ENCODE measurements at places on chromosomes 6 and 20.

GRCh38 chr6:135871296-135871695, 19.8 kb downstream of the PDE7B start:
- DNase-seq = no peak

GRCh38 chr6:144075875-144076274, 19.5 kb downstream of the SF3B5 start:
- DNase-seq = peak; percentile 31

GRCh38 chr6:109308018-109308492, 74.2 kb downstream of the CD164 start:
- DNase-seq = peak; percentile 43

GRCh38 chr20:23623666-23624323, 14.0 kb downstream of the CST3 start:
- DNase-seq = no peak

GRCh38 chr6:131966443-131966842, 15.3 kb upstream of the CCN2 start:
- no peak for DNase-seq

DNA sequence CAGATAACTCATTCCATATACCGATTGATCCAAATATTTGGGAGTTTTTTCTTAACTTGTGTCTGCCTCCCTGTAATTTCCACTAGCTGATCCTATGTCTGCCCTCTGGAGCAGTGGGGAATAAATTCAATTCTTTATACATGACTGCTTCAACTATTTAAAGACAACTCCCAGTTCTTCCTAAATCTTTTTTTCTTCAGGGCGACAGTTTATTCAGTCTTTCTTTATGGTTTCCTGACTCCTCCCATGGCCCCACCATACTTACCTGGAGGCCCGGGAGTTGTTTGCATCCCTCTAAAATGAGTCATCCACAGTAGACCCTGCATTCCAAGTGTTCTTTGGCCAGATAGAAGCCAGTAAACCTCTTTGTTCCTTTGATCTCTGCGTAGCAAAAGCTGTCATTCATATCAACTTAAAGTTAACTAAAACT, 73.6 kb downstream of the LCA5 start:
- no peak for DNase-seq

- no peak for DNase-seq
Observed at GRCh38 chr20:31836853-31837608, 8.4 kb downstream of the FOXS1 start.

- DNase-seq = no peak
Observed at GRCh38 chr6:112526594-112526993, 179.5 kb downstream of the RFPL4B start.

DNA sequence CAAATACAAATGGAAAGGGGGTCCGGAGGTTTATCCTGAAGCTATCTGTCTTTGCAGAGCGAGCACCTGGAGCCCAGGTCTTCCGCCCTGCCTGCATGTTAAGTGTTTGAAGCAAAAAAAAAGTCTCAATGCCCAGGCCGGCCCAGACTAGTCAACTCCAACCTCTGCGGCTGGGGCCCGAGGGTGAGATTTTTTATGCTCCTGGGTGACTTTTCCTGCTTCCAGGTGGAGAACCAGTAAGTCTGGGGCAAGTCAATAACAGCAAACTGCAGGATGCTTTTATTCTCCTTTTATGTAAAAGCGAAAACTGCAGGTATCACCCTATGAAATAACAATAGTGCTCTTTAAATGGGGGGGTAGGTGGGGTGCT, 2.0 kb upstream of the ZBP1 start:
- no peak for DNase-seq

DNA sequence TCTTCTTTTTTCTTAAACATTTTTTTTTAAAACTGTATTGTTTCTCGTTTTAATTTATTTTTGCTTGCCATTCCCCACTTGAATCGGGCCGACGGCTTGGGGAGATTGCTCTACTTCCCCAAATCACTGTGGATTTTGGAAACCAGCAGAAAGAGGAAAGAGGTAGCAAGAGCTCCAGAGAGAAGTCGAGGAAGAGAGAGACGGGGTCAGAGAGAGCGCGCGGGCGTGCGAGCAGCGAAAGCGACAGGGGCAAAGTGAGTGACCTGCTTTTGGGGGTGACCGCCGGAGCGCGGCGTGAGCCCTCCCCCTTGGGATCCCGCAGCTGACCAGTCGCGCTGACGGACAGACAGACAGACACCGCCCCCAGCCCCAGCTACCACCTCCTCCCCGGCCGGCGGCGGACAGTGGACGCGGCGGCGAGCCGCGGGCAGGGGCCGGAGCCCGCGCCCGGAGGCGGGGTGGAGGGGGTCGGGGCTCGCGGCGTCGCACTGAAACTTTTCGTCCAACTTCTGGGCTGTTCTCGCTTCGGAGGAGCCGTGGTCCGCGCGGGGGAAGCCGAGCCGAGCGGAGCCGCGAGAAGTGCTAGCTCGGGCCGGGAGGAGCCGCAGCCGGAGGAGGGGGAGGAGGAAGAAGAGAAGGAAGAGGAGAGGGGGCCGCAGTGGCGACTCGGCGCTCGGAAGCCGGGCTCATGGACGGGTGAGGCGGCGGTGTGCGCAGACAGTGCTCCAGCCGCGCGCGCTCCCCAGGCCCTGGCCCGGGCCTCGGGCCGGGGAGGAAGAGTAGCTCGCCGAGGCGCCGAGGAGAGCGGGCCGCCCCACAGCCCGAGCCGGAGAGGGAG, 580 bp downstream of the VEGFA start:
- peak; percentile 51 for DNase-seq

- DNase-seq = no peak
Observed at GRCh38 chr6:68114463-68115047, 520.5 kb upstream of the ADGRB3 start.

DNA sequence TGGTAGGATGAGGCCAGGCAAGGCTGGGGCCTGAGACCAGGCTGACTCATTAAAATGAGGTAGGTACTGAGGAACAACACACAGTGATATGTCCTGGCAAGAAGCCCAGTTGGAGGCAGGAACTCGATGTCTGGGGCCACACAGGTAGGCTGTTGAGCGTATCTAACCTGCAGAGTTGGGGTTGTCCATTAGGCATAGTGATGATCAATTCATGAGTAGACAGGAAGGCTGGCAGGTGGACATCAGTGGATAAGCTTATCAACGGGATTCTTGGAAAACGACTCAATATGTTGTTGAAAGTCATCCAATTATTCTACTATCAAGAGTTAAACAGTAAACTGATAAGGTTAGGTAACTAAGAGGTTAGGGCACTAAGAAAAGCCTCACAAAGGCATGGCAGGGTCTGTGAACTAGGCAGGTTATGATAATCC, 193.2 kb upstream of the COL21A1 start:
- no peak for DNase-seq
